ENCODE measurements at places on chromosomes 5 and 9. TPM values are rescaled to one million over a fixed set of nuclear protein-coding genes. Genes with fewer than 3 reads are reported as not detected.

- peaks cover 1% of the 10 kb centered on the region for H3K4me1 ChIP-seq
- no peak overlapping the region for H3K4me3 ChIP-seq
- no peaks in the 10 kb centered on the region for H3K27me3 ChIP-seq
- DNase-seq, result no peak
- peak overlapping the region; percentile 8 for H3K27ac ChIP-seq
These were observed 42.4 kb downstream of the MRRF start for GRCh38 chr9:122307061-122307460.

GRCh38 chr5:52751137-52751536, 36.6 kb upstream of the ITGA1 start:
- H3K4me3 ChIP-seq, result no peak overlapping the region
- H3K27me3 ChIP-seq, result no peaks in the 10 kb centered on the region
- H3K36me3 ChIP-seq, result no peaks in the 10 kb centered on the region
- no peak overlapping the region for H3K27ac ChIP-seq
- no peak for DNase-seq

The SPINK13 gene
- not detected for total RNA-seq

- H3K4me3 ChIP-seq, result no peak overlapping the region
- peaks cover 24% of the 10 kb centered on the region for H3K4me1 ChIP-seq
- no peaks in the 10 kb centered on the region for H3K27me3 ChIP-seq
- no peak for DNase-seq
- H3K27ac ChIP-seq, result peak overlapping the region; percentile 88
These were observed 16.1 kb upstream of the MXD3 start for GRCh38 chr5:177327539-177328522.

The ARPC5L gene
- 36.6 TPM for total RNA-seq

DNA sequence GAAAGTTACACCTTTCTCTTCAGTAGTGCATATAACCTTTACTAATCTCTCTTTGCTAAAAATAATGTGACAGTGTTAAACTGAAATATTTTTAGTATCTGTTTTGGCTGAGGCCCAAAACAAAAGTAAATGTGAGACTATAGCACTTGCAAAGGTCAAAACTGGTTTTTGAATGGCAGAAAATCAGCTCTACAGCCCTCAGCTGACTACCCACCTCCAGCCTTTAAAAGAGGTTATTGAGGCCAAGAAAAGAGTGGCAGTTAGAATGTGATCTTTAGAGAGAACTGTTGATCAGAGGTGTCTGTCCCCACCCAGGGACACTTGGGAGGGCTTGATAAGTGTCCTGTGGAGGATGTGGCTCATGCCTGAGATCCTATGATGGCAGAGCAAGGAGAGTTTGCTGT, 30.9 kb downstream of the PRKACG start:
- peaks cover 2% of the 10 kb centered on the region for H3K4me1 ChIP-seq
- H3K36me3 ChIP-seq, result no peaks in the 10 kb centered on the region
- H3K27me3 ChIP-seq, result no peaks in the 10 kb centered on the region
- no peak overlapping the region for H3K4me3 ChIP-seq
- DNase-seq, result no peak

GRCh38 chr9:72788966-72789735, 163.7 kb downstream of the ALDH1A1 start:
- no peaks in the 10 kb centered on the region for H3K27me3 ChIP-seq
- no peak overlapping the region for H3K27ac ChIP-seq
- H3K36me3 ChIP-seq, result no peaks in the 10 kb centered on the region

DNA sequence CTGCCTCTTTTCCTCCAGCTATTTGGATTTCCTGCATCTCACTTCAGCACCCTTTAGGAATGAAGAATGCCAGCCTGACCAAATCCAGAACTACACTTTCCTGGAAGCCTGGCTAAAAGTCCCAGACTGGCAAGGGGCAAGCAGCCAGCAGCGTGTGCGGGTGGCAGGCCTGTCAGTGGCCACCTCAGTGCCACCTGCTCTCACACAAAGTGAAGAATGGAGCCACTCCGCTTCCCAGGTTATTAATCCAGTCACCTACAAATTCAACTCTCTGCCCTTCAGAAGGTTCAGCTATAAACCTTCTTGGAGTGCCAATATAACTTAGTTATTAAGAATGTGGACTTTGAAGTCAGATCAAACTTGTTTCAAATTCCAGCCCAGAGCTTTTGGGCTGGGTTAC, 6.7 kb upstream of the ALDOB start:
- H3K4me3 ChIP-seq, result no peak overlapping the region
- no peak for DNase-seq
- no peaks in the 10 kb centered on the region for H3K27me3 ChIP-seq
- H3K36me3 ChIP-seq, result no peaks in the 10 kb centered on the region
- H3K27ac ChIP-seq, result no peak overlapping the region

- peaks cover 3% of the 10 kb centered on the region for H3K4me1 ChIP-seq
- DNase-seq, result no peak
- H3K27ac ChIP-seq, result no peak overlapping the region
These were observed 316.5 kb downstream of the DIRAS2 start for GRCh38 chr9:90325913-90326653.

The RPS23 gene
- total RNA-seq, result 1,896 TPM

The PRR16 gene
- not detected for total RNA-seq
